ENCODE measurements at places on chromosomes 4 and X.

- no peak for DNase-seq
Measured at GRCh38 chr4:59175617-59176016, 2024.5 kb upstream of the ADGRL3 start.

DNA sequence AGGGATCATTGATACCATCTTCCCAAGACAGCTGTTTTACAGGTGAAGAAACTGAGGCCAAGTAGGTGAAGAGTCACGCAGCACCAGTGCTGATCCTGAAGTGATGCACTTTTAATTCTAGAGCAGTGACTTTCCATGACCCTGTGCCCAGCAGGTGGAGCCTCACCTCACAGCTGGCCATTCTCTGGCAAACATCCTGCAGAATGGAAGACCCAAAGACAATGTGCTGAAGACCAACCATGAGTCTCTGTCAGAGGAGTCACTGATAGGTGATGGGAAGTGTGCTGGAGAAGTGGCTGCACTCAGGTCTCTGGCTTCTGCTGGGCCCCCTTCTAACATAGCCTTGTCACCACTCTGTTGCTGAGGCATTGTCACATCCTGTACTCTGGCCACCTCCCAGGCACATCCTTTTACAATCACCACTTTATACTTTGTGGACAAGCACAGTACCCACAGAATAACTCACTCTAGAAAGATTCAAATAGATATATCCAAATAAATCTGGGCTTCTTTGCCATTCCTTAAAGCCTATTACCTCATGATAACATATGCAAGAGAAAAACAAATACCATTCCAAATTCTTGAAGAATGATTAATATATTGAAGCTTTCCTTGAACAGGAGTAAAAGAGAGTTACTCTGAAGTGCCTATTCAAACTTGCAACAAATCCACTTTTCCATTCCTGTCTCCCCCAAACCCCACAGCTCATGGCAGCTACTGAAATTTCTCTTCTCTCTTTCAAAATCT lies 64.1 kb upstream of the SCOC start:
- no peak for DNase-seq

DNA sequence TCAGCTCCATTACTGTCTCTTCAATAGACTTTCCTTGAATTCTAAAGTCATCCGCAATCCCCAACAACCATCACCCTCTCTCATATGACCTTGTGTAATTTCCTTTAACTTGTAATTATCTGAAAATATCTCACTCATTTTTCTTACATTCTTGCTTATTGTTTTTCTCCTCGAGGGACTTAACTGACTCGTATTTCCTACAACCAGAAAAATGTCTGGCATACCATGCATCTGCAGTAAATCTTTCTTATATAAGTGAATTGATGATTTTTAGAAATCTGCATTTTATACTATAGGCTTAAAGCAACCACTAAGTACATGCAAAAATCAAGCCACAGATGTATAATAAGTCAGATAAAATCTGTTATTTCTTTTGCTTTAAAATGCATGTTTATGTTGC lies 276.7 kb downstream of the UNC5C start:
- DNase-seq = no peak

DNA sequence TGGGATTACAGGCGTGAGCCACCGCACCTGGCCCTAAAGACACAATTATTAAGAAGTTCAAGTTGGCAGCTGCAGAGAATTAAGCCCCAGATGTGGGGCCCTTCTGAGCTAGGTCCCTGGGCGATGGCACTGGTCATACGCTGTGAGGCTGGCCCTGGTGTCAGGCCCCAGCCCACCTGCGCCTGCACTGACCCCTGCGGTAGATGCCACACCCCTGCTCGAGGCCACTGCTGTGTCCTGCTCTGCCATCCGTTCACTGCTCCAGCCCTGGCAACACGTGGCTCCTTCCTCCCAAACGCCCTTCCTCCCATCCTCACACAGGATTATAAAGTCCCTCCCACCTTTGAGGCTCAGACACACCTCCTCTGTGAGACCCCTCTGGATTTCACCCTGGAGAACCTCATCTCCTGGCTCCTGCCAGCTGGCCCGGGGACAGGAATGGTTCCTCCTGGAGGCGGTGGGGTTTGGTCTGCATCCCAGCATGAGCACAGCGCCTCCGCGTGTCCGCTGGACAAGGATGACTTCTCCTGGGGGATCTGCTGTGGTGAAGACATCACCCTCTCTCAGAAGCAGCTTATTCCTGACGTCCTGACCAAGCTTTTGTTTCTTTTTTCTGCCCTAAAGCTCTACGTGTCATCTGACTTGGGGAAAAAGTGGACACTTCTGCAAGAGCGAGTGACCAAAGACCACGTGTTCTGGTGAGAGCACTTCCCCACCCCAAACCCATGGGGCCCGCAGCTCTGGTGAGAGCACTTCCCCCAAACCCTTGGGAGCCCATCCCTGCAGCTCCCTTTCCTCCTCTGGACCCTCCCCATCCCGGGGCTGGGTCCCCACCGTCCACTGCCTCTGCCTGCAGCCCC lies 219.0 kb upstream of the PSAPL1 start:
- peak; percentile 32 for DNase-seq

DNA sequence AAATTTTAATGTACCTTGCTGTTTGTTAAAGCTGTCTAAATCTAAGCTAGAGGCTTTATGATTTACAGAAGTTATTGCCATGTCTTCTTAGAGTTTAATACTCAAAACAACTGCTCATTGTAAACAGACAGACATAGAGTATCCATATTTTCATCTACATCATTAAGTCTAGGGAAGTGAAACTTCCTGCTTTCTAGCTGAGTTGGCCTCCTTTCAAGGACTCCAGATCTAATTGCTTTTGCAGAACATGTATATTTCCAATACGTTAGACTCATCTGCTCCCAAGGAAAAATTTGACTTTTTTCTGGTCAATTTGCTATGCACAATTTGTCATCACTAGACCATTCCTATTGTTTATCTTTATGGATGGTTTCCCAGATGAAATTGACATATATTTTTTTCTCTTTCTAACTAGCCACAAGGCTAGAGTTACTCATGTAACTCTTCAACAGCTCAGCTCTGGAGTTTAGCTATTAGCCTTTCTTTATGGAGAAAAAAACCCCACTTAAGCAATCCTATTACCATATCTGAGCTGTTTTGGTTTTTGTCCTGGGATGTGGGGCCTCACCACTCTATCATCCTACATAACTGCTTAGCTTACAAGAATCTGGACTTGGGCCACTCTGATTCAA lies 122.9 kb downstream of the PPA2 start:
- no peak for DNase-seq

- DNase-seq = no peak
Measured at GRCh38 chr4:118950929-118951570, 62.4 kb downstream of the SYNPO2 start.

DNA sequence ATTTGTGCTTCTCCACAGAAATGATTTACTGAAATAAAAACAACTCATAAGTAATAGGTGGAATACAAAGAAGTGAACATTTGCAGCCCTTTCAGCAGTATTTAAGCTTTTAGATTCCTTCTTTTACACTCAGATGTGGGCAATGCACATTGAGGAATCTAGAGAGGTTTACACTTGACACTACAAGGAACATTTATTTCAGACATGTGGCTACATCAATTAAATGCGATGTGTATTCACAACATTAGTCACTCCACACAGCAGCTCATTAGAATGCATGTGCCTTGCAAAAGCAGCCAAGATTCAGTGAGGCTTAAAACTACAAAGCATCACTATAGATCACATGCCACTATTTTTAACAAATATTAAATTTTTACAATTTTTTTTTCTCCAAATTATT lies 480.7 kb downstream of the INPP4B start:
- peak; percentile 8 for DNase-seq

DNA sequence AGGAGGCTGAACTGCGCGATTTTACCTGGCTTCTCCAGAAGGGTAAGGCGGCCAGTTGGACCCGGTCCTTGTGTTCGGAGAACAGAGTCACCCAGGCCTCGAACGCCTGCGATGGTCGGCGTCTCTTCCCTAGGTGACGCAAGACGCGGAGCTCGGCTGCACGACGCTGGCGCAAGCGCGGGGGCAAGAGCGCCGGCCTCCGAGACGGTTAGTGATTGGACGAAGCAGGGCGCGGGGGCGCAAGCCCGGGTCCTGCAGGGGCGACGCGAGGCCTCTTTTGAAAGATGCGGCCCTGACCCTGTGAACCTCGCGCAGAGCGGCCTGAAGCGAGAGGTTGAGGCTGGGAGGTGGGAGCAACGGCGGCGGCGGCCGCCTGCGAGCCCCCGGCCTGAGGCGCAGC lies 428 bp downstream of the ADAD1 start:
- DNase-seq = no peak

DNA sequence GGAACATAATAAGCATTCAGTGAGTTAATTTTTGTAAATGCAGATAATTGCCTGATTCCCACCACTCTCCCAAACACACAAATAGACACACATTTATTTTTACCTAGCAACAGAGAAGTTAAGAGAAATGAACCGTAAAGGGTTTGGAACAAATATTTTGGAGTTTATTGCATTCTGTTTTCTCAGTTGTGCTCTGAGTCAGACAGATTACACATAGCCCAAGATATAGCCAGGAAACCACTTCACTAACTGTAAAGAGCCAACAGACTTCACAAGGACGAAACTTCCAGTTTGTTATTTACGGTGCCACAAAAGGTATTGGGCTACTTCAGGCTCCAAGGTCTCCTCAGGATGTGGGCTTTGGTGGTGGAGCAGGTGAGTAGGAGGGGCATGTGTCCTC lies 217.0 kb downstream of the BMPR1B start:
- DNase-seq = no peak

DNA sequence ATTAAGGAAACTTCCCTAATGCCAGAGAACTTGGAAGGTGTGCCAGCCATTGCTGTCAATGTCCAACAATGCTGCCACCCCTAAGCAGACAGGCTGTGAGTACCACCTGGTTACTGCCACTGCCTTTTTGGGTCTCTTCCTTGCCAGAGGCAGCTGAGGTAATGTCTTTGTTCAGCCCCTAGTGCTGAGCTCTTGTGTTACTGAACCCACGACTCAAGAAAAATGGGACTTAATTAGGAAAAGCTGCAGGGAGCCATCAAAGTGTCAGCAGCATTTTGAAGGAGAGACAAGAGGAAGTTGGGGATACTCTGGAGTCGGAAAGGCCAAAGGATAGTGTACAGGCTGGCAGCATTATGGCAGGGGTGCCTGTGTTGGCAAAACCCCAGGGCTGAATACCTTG lies 283.7 kb downstream of the AFF2 start:
- DNase-seq = no peak

GRCh38 chr4:98670186-98670585 lies 11.8 kb upstream of the TSPAN5 start:
- no peak for DNase-seq

DNA sequence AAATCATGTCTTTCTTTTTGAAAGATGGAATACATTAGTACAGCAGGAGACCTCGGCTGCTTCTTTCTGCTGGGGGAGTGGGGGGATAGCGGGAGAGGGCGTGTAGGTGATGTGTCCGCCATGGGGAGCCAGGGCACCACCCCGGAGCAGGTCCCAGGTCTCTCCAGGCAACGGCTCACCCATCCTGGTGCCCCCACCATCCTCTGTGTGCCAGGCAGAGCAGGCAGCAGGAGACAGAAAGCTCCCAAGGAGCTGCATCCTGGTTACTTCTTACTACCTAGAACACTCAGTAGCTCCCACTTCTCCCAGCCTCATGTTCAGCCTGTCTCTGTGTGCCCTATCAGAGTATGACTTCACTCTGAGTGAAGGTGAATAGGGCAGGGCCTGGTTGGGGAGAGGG lies 23.6 kb downstream of the TNIP2 start:
- no peak for DNase-seq

DNA sequence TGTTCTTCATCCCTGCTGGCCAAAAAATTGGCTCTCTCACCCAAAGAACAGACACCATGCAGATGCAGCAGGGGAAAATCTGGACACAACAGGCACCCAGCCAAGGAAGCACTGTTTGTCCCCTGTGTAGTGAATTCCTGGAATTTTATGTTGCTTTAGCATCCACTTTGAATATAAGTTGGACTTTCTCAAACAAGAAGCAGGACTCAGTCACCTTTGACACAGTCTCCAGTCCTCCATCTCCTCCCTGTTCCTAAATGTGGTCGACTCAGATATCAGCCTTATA lies 11.8 kb downstream of the ZNF182 start:
- DNase-seq = no peak

- no peak for DNase-seq
Measured at GRCh38 chrX:121823406-121823805, 776.0 kb downstream of the GLUD2 start.

- DNase-seq = no peak
Measured at GRCh38 chr4:92253986-92254671, 49.6 kb upstream of the GRID2 start.

GRCh38 chr4:142707401-142707800 lies 138.7 kb downstream of the INPP4B start:
- DNase-seq = no peak

GRCh38 chrX:23765449-23765848 lies 17.5 kb upstream of the SAT1 start:
- no peak for DNase-seq

- DNase-seq = no peak
Measured at GRCh38 chrX:54708404-54708803, 89.7 kb downstream of the ITIH6 start.

DNA sequence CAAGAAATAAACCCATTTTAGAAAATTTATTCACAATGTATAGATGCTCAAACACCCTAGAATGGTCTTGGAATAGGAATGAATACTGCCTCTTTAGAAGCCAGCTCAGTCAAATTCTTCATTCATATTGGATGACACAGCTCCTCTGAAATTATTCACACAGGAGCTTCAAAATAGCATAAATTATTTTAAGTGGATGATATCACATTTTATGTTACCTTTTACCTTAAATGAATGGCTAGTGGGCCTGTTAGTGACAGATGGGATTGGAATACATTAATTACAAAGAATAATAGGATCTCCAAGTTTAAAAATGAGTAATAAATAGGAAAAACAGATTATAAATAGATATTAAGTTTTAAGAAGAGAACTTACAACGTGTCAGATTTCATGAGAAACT lies 184.4 kb downstream of the GABRB1 start:
- no peak for DNase-seq

GRCh38 chr4:182093431-182093831 lies 149.8 kb upstream of the TENM3 start:
- DNase-seq = no peak

DNA sequence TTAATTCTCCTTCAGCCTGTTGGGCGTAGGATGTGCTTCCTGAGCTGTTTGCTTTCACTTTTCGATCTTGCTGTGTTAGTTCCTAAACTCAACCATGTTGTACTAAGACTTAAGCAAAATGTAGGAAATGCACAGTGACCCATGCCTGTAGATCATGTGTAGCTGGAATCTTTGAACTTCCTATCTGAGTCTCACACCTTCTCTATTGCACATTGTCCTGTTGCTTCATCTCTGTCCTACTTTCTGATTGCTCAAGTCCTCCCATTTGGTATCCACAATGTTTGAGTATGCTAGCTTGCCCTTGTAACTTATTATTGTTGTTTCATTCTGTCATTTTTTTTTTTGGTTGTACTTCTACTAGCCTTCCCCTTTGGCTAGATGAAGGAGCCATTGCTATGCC lies 239.6 kb downstream of the PPP1R2C start:
- no peak for DNase-seq

DNA sequence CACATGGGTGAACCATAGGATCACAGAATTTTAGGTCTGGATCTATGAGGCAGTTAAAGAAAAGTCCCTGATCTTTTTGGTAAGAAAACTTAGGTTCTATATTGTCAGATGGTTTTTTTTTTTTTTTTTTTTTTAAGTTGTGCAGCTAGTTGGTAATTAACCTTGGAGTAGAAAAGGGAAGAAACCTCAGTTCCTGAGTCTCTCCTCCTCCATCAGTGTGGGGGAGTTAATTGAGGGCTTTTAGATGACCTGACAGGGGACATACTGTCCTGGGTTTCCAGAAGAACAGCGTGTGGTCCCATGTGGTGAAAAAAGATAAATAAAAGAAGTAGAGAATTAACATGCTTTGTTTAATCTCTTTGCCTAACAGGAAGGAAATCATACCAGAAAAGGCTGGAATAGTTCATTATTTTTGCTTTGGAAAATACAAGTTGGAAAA lies 123.7 kb downstream of the ARHGAP10 start:
- no peak for DNase-seq

Measured in NCI-H82 (cell line).